ENCODE measurements at places on chromosomes 2 and 18.

DNA sequence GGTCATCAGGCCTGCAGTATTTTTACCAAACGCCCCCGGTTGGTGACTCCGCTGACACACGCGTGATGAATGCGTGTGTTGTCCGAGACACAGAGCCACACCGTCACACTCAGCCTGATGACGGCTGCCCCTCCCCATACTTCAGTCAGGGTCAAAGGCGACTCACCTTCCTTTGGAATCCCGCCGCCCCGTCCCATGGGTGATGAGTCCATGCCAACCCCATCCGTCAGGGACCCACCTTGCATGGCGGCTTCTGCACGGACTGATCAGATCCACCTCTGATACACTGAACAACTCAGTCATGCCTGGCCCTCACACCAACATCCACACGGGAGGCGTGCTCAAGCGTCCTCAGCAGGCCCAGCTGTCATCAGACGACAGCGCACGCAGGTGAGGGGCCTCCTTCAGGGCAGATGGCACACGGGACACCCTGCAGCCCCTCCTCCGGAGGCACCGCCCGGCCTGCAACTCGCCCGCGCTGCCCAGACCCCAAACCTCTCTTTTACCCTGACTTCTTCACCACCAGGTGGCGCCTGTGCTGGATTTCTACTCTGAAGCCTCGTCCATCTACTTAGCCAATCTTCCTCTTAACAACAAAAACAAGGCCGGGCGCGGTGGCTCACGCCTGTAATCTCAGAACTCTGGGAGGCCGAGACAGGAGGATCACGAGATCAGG is 89.2 kb downstream of the ZNF516 start:
- peak; percentile 30 for DNase-seq

- DNase-seq = no peak
Measured at GRCh38 chr18:79755496-79756142, 42.1 kb upstream of the KCNG2 start.

DNA sequence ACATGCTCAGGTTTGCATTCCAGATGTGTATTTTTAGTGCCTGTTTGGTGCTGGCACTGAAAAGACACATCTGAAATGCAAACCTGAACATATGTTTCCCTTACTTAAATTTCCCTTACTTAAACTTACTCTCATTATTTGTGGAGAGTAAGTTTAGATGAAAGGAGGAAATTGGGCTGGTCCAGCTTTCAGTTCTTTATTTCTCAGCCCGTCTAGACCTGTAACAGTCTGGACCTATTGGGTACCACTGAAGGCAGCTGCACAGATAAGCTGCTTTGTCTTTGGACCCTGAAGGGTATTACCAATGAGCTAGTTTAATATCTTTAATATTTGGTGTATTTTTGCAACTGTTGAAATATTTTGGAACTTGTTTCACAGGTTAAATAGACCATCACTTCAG is 17.0 kb upstream of the DSG3 start:
- DNase-seq = no peak

GRCh38 chr2:200987137-200987536 is 23.7 kb upstream of the ORC2 start:
- DNase-seq = no peak

- DNase-seq = no peak
Measured at GRCh38 chr18:46772357-46772756, 15.5 kb upstream of the ST8SIA5 start.

All from activated CD8-positive, alpha-beta memory T cell treated with anti-CD3 and anti-CD28 coated beads for 4 hours (primary cell).